ENCODE measurements at places on chromosomes 2 and 18.

- DNase-seq, result no peak
Observed at GRCh38 chr2:225737556-225737955, 338.0 kb downstream of the NYAP2 start.

GRCh38 chr18:51383711-51384110, 186.2 kb upstream of the MEX3C start:
- DNase-seq, result no peak

GRCh38 chr2:239252801-239253200, 148.0 kb downstream of the HDAC4 start:
- no peak for DNase-seq

DNA sequence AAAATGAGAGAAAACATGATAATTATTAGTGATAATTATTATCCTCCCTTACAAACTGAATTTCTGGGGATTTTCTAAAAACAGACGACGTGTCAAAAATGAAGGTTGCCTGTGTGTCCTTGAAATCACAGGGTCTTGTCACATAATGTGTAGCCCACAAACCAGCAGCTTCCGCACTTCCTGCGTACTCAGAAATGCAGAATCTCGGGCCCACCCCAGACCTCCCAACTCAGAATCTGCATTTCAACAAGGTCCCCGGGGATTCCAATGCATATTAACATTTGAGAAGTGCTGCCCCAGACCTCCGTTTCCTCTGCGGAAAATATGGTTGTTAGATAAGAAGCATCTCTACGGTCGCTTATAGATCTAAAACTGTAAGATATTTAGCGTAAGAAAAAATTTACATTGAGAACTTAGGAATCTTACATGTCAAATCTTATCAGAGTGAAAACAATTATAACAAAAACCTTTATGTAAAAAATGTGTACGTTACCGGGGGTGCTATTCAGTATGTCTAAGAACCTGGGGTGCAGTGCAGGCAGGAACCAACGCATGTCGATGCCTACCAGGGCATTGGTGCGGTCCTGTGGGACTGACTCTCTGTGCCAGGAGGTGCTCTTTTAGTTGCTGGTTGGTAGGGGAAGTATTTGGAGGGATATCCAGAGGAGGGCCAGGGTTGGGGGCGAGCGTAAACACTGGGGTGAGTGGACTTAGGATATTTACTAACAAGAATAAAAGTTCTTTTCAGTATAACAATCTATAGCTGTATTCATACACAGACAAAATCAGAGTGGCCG, 15.2 kb downstream of the CDKL4 start:
- DNase-seq, result no peak

GRCh38 chr2:71607151-71607889, 154.0 kb downstream of the DYSF start:
- DNase-seq, result no peak

DNA sequence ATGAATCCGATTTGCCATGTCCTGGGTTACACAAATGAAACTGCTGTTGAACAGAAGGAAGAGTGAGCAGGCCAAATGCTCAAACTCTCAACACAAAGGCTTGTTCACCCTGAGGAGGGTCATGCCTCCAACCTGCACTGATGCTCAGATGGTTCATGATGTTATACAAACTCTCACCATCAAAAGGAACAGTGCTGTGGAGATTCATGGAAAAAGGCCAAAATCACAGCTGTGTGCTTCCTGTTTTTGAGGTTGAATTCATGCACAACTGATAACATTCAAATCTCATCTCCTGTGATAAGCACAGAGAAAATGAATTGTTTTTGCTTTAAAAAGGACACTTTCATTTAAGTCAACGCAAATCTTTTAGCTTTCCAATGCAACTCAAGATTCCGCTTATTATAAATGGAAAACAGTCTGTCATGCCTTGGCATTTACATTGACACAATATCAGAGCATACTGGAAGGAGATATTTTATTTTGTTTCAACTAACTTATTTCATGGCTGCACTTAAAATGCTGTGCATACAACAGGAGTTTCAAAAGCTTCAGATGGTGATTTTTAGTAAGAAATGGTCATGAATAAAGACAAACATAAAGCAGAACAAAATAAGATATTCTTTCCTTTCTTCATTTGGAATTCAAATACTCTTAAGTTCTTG, 22.2 kb upstream of the TTN start:
- no peak for DNase-seq

DNA sequence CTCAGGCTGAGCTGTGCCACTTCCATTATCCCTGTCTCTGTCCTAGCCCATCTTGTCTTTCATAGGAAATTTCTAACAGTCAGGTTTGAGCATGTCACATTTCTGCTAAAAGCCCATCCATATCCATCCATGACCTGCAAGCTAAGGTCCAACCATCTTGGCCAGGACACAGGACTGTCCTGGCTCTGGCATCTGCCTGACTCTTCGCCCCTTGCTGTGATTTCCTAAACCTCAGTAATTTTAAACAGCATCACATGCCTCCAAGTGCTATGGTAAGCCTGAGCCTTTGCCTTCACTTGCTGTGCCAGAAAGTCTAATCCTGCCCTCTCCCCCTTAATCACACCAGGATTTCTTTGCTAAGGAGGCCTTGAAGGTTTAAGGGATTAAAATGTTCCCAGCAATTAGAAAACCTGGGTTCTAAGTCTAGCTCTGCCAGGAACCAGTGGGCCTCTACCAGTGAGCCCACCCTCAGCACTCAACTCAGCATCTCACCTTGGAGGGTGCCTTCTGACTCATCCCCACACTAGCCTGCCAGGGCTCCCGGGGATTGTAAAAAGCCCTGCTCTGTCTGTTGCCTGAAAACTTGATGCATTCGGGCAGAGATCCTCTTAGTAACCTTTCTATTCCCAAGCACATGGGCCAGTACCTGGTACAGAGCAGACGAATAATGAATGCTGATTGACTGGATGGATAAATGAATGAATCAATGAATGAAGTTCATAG, 411.0 kb downstream of the LRATD1 start:
- DNase-seq, result no peak

DNA sequence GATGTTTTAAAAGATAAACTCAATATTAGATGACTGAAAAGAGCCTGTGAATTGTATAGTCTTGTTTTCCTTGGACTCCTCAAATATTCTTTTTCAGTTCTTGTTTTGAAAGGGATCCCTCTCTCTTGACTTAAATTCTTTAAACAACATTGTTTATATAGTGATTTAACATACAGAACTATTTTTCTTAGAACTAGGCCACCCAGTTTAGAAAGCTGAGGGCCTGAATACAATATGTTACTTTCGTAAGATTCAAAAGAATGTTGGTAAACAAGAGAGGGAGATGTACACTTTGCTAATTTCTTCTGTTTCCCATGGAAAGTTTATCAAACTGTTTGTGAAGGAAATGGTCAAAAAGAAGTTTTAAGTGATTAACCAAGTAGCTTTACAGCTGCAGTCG, 5.5 kb upstream of the TSPYL6 start:
- no peak for DNase-seq

- DNase-seq, result no peak
Observed at GRCh38 chr2:226971770-226972169, 135.9 kb downstream of the RHBDD1 start.

- DNase-seq, result no peak
Observed at GRCh38 chr2:172561270-172561669, 5.4 kb downstream of the PDK1 start.

DNA sequence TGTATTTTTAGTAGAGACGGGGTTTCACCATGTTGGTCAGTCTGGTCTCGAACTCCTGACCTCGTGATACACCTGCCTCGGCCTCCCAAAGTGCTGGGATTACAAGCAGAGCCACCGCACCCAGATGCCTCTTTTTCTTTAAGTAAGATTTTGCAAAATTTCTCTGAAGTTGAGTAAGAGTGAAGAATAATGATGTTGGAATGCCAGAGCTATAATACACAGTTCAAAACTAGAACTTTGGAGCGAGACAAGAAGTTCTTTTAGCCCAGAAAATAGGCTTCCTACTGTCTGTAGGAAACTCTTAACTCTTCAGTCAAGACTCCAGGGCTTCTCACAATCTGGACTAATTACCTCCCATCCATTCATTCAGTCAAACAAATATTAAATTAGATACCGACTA, 51.4 kb downstream of the MARCHF4 start:
- DNase-seq, result no peak

DNA sequence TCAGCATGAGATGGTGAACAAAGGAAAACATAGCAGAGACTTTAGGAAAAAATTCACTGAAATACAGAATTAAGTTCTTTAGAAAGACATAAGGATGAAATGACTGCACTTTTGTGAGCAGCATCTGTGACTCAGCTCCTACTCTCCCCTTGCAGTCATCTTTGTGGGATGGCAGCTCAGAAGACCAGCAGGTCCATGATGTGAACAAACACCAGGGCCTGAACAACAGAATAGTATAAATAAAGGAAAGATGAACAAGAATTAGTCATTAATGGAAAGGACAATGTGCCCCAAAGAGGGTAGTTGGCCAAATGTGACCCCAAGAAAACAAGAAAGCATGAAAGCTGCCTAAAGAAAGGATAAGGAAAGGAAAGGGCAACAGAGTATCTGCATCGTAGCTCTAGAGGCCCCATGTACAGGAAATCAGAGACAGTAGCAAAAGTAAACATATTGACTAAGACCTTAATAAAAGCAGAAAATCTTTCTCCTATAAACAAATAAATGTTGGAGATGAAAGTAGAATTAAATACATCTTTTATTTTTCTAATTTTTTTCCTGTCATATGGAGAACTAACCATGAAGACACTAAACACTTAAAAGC, 318.0 kb downstream of the ZEB2 start:
- DNase-seq, result no peak

- DNase-seq, result no peak
Observed at GRCh38 chr2:27915191-27915590, 24.7 kb downstream of the BABAM2 start.

Data from stimulated activated CD4-positive, alpha-beta T cell treated with anti-CD3 and anti-CD28 coated beads, Interleukin-12 subunit alpha, Interleukin-12 subunit beta, amount 100 ng/mL, for 4 hours (primary cell).